ENCODE measurements at places on chromosomes 4 and X. TPM values are rescaled to one million over a fixed set of nuclear protein-coding genes. Genes with fewer than 3 reads are reported as not detected.

The GSX2 gene
- total RNA-seq: not detected

- no peaks in the 10 kb centered on the region for H3K36me3 ChIP-seq
- H3K4me3 ChIP-seq: no peak overlapping the region
- H3K4me1 ChIP-seq: no peaks in the 10 kb centered on the region
These were observed 89.6 kb upstream of the MAD2L1 start for GRCh38 chr4:120156120-120156718.

DNA sequence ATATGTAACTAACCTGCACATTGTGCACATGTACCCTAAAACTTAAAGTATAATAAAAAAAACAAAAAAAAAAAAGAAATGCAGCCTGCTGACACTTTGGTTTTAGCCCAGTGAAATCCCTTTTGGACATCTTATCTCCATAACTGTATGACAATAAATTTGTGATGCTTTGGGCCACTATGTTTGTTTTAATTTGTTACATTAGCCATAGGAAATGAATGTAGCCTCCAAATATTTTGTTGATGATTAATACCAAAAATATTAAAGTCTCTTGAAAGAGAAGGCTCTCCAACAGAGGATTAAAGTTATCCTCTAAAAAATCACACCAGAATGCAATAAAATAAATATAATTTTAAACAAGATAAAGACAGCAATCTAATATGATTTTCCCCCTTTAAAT lies 852.7 kb upstream of the SLIT2 start:
- no peaks in the 10 kb centered on the region for H3K27me3 ChIP-seq
- no peak for DNase-seq
- H3K36me3 ChIP-seq: no peaks in the 10 kb centered on the region

The TBC1D1 gene
- 97.8 TPM for total RNA-seq

- no peak overlapping the region for H3K4me3 ChIP-seq
- no peaks in the 10 kb centered on the region for H3K4me1 ChIP-seq
- no peaks in the 10 kb centered on the region for H3K27me3 ChIP-seq
- H3K36me3 ChIP-seq: no peaks in the 10 kb centered on the region
These were observed 25.2 kb downstream of the DNAJB14 start for GRCh38 chr4:99921174-99921573.

The ERVMER34-1 gene
- 0.90 TPM for total RNA-seq

- H3K4me3 ChIP-seq: no peak overlapping the region
- no peak overlapping the region for H3K27ac ChIP-seq
- H3K4me1 ChIP-seq: no peaks in the 10 kb centered on the region
- H3K27me3 ChIP-seq: no peaks in the 10 kb centered on the region
- DNase-seq: no peak
These were observed 50.6 kb downstream of the ZNF157 start for GRCh38 chrX:47420962-47421361.

DNA sequence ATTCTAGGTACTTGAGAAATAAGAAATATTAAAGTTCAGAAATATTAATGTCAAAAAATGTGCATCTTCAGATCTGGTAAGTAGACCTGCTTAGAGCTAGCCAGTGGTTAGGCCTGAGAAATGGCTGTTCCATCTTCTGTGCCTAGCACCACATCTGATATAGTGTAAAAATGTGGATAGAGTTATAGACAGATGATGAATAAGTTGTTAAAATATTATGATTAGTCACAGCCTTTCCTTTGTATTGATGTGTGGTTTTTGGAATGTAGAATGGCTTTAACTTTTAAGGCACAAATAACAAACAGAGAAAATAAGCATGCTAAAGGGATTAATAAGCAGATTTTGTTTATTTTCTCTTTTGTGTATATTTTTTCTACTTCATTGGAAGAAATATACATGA lies 133.5 kb upstream of the NUDT6 start:
- H3K27ac ChIP-seq: no peak overlapping the region
- no peak overlapping the region for H3K4me3 ChIP-seq
- H3K36me3 ChIP-seq: peaks cover 29% of the 10 kb centered on the region
- no peak for DNase-seq

DNA sequence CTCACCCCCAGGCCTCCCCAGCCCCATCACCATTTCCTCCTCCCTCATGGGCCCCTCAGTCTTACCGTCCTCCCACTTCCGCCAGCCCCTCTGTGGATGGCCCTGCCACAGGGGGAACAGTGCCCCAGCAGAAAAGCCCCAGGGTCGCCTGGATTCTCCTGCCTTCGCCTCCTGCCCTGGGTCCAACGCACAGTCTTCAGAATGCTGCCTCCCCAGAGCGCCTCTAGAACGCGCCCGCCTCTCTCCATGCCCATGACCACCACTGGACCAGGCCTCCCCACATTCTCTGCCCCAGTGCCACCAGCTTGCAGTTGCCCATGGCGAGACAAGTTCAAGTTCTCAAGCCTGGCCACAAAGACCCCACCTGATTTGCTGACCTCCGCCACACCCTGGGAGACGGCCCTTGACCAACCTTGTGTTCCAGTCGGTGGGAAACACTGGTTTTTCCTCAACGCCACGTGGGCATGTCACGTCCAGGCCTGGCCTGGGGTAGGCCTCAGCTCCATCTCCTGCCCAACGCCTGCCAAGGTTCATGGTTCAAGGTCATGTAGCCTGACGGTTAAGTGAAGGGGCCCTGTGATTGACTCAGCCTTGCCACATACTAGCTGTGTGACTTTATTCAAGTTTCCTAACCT lies 634 bp upstream of the PLXNB3 start:
- no peaks in the 10 kb centered on the region for H3K27me3 ChIP-seq
- H3K4me1 ChIP-seq: peaks cover 19% of the 10 kb centered on the region
- no peaks in the 10 kb centered on the region for H3K36me3 ChIP-seq
- DNase-seq: no peak
- H3K4me3 ChIP-seq: no peak overlapping the region

- no peaks in the 10 kb centered on the region for H3K27me3 ChIP-seq
- DNase-seq: no peak
- H3K4me3 ChIP-seq: no peak overlapping the region
- H3K36me3 ChIP-seq: no peaks in the 10 kb centered on the region
- H3K27ac ChIP-seq: peak overlapping the region; percentile 77
- H3K4me1 ChIP-seq: peaks cover 17% of the 10 kb centered on the region
These were observed 237.8 kb upstream of the JADE1 start for GRCh38 chr4:128571747-128572146.

The GPR119 gene
- total RNA-seq: not detected

The NCAPG gene
- total RNA-seq: 0.90 TPM

DNA sequence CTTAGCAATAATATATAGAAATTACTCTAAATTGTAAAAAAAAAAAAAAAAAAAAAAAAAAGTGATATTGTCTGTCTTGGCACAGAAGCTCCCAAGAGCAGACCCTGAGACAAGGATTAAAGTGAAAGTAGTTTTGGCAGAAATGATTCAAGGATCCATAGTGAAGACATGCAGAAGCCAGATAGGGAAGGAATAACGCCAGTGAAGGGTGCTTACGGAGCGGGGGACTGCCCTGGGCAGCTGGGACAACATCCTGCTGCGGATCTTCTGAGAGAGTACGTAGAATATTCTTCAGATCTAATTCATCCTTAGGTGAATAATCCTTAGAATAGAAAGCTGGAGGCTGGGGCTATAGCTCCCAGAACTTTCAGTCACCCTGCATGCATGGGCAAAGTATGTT lies 39.8 kb downstream of the ARHGAP24 start:
- peaks cover 11% of the 10 kb centered on the region for H3K4me1 ChIP-seq
- H3K4me3 ChIP-seq: no peak overlapping the region
- H3K27me3 ChIP-seq: no peaks in the 10 kb centered on the region
- DNase-seq: no peak
- no peak overlapping the region for H3K27ac ChIP-seq
- H3K36me3 ChIP-seq: no peaks in the 10 kb centered on the region

GRCh38 chrX:20252381-20253231 lies 14.1 kb downstream of the RPS6KA3 start:
- H3K4me1 ChIP-seq: no peaks in the 10 kb centered on the region
- no peaks in the 10 kb centered on the region for H3K36me3 ChIP-seq
- no peak overlapping the region for H3K27ac ChIP-seq
- DNase-seq: peak; percentile 36
- H3K27me3 ChIP-seq: no peaks in the 10 kb centered on the region

The ZBTB33 gene
- 11.7 TPM for total RNA-seq

All from tibial nerve (tissue), 4 donors.